ENCODE measurements at places on chromosomes 12 and 14. TPM values are rescaled to one million over a fixed set of nuclear protein-coding genes. Genes with fewer than 3 reads are reported as not detected.
A peak's percentile ranks its signal among the peaks of the same experiment; 100 is the strongest.

GRCh38 chr12:110073049-110073831 lies 24.9 kb upstream of the C12orf76 start:
- DNase-seq, result peak; percentile 88

GRCh38 chr12:46787496-46788055 lies 38.2 kb downstream of the SLC38A4 start:
- DNase-seq, result no peak

DNA sequence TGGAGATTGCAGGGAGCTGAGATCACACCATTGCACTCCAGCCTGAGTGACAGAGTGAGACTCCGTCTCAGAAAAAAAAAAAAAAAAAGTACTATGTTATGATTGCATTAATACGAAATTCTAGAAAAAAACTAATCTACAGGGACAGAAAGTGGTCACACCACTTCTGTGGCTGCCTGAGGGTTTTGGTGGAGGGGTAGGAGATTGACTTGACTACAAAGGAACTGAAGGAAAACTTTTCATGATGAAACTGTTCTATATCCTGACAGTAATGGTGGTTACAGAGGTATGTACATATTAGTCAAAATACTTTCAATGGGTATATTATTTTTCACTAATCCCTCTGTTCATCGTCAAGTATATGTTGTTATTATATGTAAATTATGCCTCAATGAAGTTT lies 42.1 kb downstream of the FOXN3 start:
- no peak for DNase-seq

DNA sequence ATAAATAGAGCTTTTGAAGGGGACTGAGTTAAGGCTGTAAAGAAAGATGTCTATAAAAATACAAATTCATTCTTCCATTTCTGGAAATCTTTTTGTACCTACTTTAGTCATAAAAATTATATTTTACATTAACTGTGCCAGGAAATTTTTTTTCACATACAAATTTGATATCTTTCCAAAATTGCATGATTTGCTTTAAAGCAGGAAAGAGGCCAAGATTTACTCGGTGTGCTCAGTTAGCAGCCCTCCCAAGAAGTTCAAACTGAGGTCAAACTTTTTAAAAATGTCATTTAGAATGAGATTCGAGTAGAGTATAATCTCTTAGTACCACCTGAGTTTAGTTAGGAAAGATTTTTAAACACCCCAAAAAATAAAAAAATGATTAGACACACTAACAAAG lies 173.2 kb upstream of the GRIP1 start:
- DNase-seq, result no peak

DNA sequence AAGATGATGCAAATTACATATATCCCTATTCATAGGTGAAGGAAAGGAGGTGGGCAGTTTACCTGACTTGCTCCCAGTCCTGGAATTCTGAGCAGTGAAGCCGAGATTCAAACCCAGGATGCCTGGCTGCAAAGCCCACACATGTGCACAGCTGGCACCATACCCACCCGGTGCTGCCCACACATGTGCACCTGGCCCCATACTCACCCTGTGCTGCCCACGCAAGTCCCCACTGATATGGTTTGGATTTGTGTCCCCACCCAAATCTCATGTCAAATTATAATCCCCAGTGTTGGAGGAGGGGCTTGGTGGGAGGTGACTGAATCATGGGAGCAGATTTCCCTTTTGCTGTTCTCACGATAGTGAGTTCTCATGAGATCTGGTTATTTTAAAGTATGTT lies 179.2 kb upstream of the C14orf180 start:
- no peak for DNase-seq

- no peak for DNase-seq
Observed at GRCh38 chr12:130482448-130482847, 144.8 kb downstream of the PIWIL1 start.

DNA sequence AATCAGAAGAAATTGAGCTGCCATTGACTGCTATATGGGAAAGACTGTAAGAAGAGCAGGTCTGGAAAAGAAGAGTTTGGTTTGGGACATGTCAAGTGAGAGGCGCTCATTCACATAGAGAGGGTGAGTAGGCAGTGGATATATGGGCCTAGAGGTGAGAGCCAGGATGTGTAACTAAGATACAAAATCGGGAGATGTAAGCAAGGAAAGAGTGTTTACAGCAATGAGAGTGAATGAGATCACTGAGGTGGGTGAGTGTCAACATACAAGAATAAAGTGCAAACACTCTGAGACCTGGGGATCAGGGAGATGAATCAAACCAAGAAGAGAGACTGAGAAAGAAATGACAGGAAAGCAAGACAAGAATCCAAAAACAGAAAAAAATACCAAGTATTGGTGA lies 58.0 kb upstream of the RTRAF start:
- no peak for DNase-seq

DNA sequence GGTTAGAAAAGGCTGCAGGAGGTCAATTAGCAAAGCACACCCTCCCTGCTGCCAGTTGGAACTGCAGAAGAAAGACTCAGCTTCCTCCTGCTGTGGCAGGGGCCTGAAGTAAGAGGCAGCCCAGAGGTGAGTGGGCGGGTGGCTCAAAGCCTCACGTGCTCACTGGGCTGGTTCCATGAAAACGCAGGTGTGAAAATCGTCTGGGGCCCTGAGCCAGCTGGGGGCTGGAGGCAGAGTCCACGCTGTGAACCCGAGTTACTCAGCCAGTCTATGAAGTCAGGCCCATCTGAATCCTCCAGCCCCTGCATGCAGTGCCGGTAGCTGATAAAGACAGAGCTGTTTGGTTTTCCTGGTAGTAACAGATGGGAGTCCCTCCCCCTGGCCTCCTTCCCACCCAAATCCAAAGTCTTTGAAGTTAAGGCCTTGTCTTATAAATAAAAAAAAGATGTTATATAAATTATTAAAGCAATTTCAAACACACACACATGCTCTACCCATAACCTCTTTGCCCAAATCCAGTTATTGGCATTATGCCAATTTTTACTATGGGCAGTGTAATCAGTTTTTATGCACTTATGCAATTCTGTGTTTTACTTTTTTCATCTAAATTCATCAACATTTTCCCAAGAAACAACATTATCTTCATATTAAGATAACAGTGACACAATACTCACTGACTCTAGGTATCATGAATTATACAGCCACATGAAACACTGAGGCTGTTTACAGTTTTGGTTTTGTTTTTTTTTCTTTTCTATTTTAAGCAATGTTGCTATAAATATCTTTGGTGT lies 57.9 kb upstream of the PNMA1 start:
- no peak for DNase-seq

GRCh38 chr12:21117995-21118394 lies 13.0 kb upstream of the SLCO1B1 start:
- DNase-seq, result no peak

DNA sequence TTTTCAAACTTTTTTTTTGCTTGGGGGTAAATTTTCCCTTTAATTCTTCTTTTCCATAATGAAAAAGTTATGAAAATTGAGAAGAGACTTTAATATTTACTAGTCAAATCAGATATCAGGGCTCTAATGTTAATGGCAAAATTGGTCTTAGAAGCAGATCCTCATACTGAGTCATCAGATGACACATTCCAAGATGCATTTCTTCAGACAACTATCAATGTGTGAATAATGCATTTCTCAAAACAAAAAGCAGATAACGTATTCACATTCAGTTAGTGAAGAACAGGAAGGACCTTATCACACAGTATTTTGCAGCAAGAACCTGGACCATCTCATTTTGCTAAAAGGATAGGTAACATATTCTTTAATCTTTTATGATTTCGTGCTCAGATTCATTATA lies 130.7 kb downstream of the GPHN start:
- DNase-seq, result peak; percentile 75

GRCh38 chr14:78398216-78398615 lies 228.0 kb downstream of the NRXN3 start:
- no peak for DNase-seq

- DNase-seq, result no peak
Observed at GRCh38 chr14:32244404-32244803, 41.3 kb upstream of the RNU6-8 start.

DNA sequence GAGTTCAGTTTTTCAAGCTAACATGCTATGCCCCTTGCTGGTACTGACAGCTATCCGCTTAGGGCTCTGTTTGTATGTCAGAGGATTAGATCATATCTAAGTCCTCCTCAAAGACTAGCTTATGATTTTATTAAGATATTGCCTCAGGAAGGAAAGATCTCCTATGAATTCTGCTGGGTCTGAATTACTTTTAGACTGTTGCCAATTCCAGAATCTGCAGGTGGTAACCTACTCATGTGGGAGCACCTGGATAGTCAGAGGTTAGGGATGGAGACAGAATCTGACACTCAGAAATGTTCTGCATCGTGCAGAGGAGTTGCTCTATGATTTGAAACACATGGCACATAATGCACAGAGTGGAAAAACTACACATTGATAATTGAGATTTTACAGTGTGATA lies 843.4 kb downstream of the SLC6A15 start:
- DNase-seq, result no peak

DNA sequence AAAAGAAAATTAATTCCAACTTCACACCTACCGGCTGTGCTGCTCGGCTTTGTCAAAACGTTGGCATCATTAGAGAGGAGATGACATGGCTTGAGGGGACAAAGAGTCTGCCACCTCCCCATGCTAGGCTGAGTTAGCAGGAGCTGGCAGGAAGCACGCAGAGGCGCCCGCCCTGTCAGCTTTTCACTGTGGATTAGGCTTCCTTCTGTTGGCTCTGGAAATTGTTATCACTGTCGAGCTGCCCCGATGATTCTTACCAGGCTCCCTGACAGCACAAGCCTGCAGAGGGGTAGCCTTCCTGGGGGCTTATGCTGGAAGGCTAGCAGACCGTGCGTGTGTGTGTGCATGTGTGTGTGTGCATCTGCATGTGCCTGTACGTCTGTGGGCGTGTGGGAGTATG lies 490.9 kb upstream of the TBX3 start:
- no peak for DNase-seq

- no peak for DNase-seq
Observed at GRCh38 chr14:56650048-56650447, 70.5 kb downstream of the TMEM260 start.

GRCh38 chr12:124583854-124584253 lies 16.4 kb upstream of the NCOR2 start:
- DNase-seq, result peak; percentile 82

DNA sequence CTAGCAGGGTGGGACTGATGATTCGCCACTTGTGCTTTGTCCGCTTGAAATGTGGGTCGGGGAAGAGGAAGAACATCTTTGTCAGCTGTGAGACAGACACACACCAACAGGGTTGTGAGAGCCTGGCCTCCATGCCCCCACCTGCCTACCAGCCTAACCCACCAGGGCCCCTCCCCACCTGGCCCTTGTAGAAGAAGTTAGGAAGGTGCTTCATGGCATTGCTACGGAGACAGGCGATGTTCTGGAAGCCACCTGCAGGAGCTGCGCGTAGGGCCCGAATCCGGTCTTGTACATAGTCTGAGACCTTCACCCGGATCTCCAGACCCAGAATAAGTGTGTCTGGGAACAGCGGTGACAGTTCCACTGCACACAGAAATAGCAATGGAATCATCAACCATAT lies 2.3 kb downstream of the METTL1 start:
- DNase-seq, result no peak

GRCh38 chr12:67367843-67368242 lies 98.7 kb downstream of the CAND1 start:
- DNase-seq, result peak; percentile 9

DNA sequence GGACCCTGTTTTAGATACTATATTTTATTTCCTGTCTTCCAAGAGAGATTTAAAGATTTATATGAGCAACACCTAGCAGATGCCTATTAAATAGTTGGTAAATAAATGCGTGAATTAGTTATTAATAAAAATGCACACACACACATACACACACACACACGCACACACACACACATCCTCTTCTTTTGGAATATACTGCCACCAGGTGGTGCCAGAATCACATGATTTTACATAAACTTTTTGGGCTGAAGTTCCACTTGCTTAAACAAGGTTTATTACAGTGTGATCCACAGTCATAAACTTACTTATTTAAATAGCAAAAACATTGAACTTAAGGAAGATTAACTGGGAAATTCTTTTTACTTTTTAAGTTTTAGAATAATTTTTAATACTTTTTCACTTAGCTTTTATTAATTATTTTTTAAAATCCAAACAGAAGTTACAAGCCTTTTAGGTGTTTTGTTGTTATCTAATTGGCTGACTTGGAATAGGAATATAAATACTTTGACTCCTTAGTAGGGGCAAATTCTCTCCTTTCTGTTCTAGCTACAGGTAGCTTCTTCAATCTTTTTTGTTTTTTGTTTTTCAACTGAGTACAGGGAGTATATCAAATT lies 17.5 kb downstream of the RAD51B start:
- DNase-seq, result peak; percentile 19

- no peak for DNase-seq
Observed at GRCh38 chr12:8685051-8685450, 12.7 kb upstream of the RIMKLB start.

DNA sequence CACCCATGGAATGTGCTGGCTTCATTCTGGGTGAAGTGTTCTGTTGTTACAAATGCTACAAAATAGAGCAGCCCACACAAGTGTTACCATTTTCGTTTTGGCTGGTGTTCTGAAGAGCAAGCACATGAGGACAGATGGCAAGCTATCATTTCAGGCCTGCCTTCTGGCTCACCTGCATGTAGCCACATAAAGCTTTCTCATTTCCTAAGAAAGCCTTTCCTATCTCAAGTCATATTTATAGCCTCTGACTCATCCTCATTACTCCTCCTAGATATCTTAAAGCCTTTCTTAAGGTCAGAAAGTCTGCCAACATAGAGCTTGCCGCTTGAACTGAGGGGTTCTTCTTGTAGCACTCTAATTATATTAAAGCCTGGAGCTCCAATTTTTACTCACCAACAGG lies 89.0 kb downstream of the PTPRR start:
- DNase-seq, result no peak

GRCh38 chr12:64610660-64611340 lies 505 bp downstream of the RASSF3 start:
- DNase-seq, result peak; percentile 95

- DNase-seq, result no peak
Observed at GRCh38 chr12:11856971-11857370, 207.5 kb downstream of the ETV6 start.

The KRT6C gene
- not detected for total RNA-seq

The TPPP2 gene
- total RNA-seq, result not detected

The FIGNL2 gene
- 0.29 TPM for total RNA-seq

The SSPN gene
- 9.8 TPM for total RNA-seq

The SLC7A8 gene
- 4.3 TPM for total RNA-seq

The CLEC4D gene
- not detected for total RNA-seq

The PRB2 gene
- not detected for total RNA-seq

The RNASE7 gene
- not detected for total RNA-seq
